Thyroid gland (tissue), 4 donors: ENCODE measurements at places on chromosomes 4 and X.

GRCh38 chr4:84529169-84529751, 30.2 kb upstream of the NKX6-1 start:
- DNase-seq: no peak

DNA sequence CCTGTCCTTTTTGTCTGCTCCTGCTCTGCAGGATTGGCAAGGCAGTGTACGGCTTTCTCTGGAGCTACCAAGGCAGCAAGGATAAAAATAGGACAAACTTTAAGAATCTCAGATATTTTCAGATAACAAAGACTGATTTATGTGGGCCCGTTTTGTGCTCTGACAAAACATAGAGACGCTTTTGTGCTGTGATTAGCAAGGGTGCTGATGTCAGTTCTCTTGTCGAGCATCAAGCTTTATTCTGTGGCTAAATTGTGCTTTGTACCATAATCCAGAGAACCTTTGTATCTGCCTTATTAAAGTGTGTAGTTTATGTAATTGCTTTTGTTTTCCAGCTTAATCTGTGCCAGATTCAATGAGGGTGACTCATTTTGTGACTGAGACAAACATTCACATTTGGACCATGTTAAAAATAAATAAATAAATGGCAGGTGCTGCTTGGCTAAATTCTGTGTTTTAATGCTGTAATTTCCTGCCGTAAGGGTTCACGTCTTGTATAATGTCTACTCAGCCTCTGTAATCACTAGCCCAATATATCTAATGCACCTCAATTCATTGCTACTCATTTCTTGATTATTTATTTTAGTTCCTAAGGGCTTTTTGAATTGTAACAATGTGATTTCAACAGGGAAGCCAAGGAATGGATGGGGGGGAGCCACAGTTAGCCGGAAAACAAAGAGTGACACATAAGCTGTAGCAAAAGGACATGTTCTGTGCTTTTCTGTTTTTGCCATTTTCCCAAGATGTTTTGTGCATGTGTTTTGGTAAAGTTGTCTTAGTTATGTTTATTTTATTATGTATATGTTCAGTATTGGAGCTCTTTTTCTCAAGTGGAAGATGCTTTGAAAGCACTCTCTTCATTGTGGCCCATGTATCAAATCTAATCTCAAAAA, 75.1 kb downstream of the GAB1 start:
- no peak for DNase-seq

- no peak for DNase-seq
Observed at GRCh38 chr4:66571145-66571695, 900.9 kb upstream of the EPHA5 start.

- no peak for DNase-seq
Observed at GRCh38 chrX:40007131-40007755, 90.5 kb downstream of the BCOR start.

- no peak for DNase-seq
Observed at GRCh38 chr4:125116431-125116830, 198.3 kb upstream of the FAT4 start.

DNA sequence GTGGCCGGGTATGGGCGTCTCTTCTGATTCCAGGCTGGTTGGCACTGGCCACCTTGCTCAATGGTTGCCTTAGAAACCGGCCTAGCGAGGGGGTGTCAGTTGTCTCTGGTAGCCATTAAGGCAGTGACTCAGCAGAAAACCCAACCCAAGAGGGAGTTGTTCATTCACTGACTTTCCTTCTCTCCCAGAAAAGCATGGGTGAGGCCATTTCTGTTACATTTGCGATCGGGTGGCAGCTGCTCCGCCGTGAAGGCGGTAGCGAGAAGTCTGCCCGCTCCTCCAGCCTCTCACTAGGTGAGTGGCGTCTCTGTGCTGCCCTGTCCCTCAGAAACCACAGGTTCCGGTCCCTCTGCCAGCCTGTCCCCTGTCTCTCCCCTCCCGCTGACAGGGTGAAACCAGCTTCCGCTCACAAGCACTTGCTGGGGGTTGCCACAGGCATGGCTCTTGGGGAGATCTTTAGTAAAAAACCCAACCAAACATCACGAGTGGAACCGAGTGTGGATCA, 17.4 kb downstream of the IRAK1 start:
- DNase-seq: peak; percentile 39

GRCh38 chrX:114906984-114907510, 110.4 kb downstream of the IL13RA2 start:
- no peak for DNase-seq

DNA sequence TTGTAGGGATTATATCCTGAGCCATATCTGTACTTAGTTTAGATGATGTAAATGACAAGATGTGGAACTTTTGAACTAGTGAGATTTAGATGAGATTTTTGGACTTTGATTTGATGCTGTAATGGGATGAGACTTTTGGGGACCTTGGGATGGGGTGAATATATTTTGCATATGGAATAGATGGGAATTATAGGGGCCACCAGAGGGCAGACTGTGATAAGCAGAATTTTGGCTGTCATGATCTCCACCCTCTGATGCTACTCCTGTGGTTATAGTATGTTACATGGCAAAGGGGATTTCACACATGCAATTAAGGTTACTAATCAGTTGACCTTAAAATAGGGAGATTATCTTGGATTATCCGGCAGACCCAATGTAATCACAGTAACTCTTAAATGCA, 214.0 kb upstream of the NHS start:
- DNase-seq: no peak

- no peak for DNase-seq
Observed at GRCh38 chr4:105786748-105787147, 78.2 kb downstream of the GSTCD start.

GRCh38 chr4:100280807-100281206, 90.5 kb upstream of the DDIT4L start:
- DNase-seq: no peak
